ENCODE measurements at places on chromosomes 16 and 17.

DNA sequence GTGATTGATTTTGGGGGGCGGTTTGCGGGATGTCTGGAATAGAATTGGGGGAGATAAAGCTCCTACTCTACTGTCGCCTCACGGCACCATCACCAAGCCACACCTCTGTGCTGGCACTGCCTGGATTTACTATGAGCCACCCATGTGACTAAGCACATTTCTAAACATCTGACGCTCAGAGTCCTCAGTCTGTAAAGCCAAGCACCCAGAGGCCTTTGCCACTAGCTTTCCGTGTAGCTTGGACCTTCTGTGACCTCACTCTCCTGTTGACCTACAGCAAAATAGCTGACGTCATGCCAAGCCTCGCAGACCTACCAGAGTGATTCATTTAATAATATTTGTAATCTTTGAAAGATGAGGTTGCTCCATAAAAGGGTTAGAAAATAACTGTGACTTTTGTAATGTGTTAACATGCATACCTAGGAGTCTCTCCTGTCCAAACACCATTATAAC, 38.5 kb upstream of the MYOCD start:
- no peak for DNase-seq

GRCh38 chr16:27748868-27749546, 199.1 kb downstream of the KATNIP start:
- DNase-seq: no peak

GRCh38 chr17:36931096-36931696, 6.1 kb upstream of the LHX1 start:
- no peak for DNase-seq

- peak; percentile 72 for DNase-seq
These were observed 17.5 kb downstream of the SBK1 start for GRCh38 chr16:28309811-28310311.

- DNase-seq: no peak
These were observed 66.2 kb downstream of the CENPV start for GRCh38 chr17:16286947-16287562.

GRCh38 chr17:17485420-17485819, 8.6 kb downstream of the MED9 start:
- no peak for DNase-seq
